ENCODE measurements at places on chromosomes 4 and X.

GRCh38 chr4:146582864-146583263, 55.8 kb upstream of the POU4F2 start:
- no peak for DNase-seq

DNA sequence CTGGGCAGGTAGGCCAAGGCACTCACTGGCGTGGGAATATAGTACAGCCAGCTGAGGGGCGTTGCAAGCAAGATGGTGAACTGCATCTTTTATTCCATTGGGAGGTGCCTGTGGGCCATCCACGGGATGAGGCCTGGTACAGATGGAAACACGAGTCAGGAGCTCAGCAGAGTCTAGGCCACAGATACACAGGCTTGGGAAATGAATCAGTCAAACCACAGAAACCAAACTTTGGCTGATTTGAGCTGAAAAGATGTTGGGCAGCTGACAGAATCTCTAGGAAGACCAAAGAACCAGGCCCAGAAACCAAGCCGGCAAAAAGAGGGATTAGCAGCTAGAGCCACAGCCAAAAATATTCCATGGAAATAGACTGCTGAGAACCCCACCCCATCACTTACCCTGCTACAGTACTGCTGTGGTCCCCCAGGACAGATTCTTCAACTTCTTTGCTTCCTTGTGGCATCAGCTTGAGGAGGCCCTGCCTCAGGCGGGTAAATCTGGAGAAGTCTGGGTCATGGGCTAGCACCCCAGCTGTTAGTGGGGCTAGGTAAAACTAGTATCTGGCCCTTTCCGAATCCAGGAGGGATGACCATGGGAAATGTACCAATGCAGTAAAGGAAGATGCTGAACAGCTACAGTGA, 75.4 kb downstream of the TMEM131L start:
- DNase-seq, result no peak

GRCh38 chrX:44042751-44043150, 69.6 kb upstream of the NDP start:
- no peak for DNase-seq

GRCh38 chr4:177632481-177632880, 190.2 kb upstream of the AGA start:
- no peak for DNase-seq

- no peak for DNase-seq
Measured at GRCh38 chrX:100204534-100204933, 205.5 kb downstream of the PCDH19 start.

DNA sequence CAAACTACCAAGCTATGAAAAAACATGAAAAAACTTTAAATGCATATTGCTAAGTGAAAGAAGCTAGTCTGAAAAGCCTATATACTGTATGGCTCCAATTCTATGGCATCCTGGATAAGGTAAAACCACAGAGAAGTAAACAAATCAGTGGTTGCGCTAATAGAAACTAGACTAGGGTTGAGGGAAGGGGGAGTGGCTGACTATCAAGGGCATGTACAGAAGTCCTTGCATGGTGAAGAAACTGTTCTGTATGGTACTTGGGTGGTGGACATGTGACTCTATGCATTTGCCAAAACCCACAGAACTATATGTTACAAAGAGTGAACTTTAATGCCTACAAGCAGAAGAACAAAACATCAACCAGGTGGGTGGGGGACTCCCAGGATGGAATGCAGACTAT, 96.8 kb downstream of the MTMR1 start:
- DNase-seq, result no peak

- no peak for DNase-seq
Measured at GRCh38 chr4:125444166-125444565, 129.4 kb downstream of the FAT4 start.

DNA sequence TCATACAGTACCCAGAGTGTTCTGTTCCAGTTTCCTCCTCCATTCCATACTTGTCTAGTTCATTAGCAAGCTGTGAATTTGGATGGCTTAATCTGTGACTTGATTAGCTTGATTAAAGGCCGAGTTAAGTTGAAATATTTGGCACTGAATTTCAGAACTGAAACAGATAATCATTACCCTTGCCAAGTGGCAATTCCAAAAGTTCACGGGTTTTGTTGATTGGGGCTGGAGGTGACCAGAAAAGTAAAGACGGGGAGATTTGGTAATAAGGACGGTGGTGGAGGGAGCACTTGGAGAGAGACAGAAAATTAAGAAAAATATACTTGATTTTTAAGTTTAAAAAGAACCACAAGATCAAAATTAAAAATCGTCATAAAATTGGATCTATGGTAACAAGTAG, 21.9 kb upstream of the KLHL2 start:
- no peak for DNase-seq

GRCh38 chr4:124322234-124323065, 390.1 kb downstream of the ANKRD50 start:
- DNase-seq, result no peak

- no peak for DNase-seq
Measured at GRCh38 chrX:13649838-13650237, 3.1 kb upstream of the TCEANC start.

- no peak for DNase-seq
Measured at GRCh38 chrX:97315939-97316338, 432.2 kb downstream of the RPA4 start.

DNA sequence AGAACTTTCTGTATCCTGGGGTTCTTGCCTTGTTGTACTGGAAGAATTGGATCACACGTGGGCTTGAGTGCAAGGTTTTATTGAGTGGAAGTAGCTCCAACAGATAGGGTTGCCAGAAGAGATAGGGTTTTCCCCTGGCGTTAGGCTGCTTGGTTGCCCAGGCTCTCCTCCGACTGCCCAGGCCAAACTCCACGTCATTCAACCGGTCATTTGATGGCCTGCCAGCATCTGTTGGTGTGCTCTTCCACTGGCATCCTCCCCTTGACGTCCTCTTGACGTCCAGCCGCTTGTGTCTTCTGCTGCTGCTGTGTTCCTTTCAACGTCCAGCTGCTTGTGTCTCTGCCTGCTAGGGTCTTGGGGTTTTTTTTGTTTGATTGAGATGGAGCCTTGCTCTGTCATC, 340.3 kb upstream of the ZCCHC13 start:
- DNase-seq, result no peak

GRCh38 chr4:104421566-104421965, 73.1 kb downstream of the CXXC4 start:
- no peak for DNase-seq

DNA sequence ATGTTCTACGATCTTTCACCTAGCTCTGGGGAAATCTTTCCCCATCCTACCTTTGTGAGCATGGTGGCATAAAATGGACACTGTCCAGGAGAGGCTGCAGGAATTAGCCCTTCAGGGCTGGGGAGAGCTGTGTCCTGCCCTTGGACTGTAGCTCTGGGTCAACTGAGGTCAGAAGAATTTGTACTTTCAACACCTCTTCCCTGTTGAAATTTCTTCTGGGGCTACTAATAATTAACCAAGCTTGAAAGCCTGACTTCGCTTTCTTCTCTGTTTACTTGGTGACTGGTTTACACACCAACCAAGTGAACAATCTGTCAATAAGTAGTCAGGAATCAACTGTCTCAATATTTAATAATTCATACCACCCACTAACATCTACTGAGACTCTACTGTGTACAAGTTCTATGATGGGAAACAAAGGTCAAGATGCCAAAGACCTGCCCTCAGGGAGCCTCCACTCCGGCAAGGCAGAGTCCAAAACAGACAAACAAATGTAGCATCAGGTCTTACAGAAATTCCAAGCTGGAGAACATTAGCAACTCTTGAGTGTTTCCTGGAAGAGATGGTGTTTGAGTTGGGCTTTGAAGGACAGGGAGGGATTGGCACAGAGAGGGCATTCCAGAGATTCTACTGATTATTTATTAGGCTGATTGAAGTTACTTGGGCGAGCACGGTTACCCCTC, 113.1 kb downstream of the ENPP6 start:
- no peak for DNase-seq

DNA sequence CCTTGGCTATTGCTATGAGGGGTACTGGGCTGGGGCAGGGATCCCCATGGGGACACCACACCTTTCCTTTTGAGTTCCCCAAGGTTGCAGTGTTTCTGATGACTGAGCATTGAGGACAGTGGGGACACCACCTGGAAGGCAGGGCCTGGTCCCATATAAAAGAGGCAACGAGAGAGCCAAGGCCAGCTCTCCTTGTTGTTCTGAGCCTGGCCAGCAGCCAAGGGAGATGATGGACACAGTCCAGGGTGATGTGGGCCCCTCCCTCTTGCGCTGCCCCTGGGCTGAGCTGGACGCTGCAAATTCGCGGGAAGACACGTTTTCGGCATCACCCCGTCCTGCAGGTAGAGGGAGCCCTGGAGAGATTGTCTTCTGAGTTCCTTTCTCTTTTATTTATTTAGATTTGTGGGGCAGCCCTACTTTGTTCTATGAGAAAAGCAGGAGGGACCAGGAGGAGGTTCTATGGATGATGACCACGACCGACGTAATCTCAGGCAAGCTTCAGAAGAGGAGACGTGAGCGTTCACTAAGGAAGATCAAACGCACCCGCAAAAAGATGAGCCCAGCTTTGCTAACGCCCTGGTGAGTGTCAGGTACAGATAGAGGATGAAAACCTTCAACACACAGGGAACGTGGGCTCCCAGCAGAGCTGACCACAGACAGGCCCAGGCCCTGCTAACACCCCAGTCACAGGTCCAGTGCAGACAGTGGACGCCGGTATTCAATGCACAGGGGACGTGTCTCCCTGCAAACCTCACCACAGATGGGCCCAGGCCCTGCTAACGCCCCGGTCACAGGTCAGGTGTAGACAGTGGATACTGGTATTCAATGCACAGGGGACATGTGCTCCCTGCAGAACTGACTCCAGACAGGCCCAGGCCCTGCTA, 97.4 kb downstream of the SHOX start:
- no peak for DNase-seq

- no peak for DNase-seq
Measured at GRCh38 chr4:87045659-87046058, 110.8 kb downstream of the AFF1 start.

GRCh38 chr4:133565379-133565778, 416.3 kb downstream of the PCDH10 start:
- DNase-seq, result no peak

GRCh38 chrX:2875798-2876399, 47.2 kb downstream of the GYG2 start:
- DNase-seq, result no peak

GRCh38 chr4:72313121-72313520, 255.9 kb downstream of the ADAMTS3 start:
- no peak for DNase-seq

Data from activated T-cell treated with anti-CD3 and anti-CD28 coated beads for 24 hours (primary cell).